ENCODE measurements at places on chromosomes 3 and 15.
A peak's percentile ranks its signal among the peaks of the same experiment; 100 is the strongest.

- no peak for DNase-seq
Measured at GRCh38 chr15:42032376-42033213, 11.8 kb upstream of the PLA2G4E start.

DNA sequence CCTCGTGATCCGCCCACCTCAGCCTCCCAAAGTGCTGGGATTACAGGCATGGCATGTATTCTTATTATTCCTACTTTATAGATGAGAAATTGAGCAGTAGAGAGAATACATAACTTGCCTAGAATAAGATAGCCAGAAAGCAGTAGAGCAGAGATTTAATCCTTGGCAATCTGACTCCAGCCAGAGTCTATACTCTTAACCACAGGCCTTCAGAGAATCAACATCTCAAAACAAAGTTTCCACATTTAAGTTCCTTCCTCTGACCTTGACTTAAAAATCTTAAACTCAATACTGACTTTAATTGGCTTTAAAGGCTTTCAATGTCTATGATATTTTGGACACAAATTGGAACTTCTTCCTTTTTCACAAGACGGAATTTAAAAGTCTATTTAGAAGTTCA lies 37.1 kb downstream of the ZNF106 start:
- DNase-seq, result no peak

DNA sequence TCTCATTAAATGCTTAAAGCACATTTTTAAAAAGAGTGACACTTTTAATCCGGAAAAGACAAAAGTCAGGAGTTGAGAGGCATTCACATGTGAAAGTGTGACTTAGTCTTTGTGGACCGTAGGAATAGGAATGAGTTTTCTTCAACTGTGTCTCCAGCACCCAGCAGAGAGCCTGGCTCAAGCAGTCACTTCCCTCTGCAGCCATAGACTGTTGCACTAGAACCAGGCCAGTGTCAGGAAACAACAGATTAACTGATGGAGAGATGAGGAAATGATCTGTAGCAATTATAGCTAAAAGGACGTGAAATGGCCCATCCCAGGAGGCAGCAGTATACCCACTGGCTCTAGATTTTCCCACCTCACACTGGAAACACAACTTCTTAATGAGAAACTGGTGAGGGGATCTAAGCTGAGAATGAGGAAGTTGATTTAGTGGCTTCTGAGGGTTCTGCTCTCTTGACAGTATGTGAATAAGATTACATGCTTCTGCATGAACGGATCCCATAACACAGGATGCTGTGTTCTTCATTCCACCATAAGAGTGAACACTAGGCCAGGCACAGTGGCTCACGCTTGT lies 19.8 kb downstream of the CFAP92 start:
- DNase-seq, result no peak

DNA sequence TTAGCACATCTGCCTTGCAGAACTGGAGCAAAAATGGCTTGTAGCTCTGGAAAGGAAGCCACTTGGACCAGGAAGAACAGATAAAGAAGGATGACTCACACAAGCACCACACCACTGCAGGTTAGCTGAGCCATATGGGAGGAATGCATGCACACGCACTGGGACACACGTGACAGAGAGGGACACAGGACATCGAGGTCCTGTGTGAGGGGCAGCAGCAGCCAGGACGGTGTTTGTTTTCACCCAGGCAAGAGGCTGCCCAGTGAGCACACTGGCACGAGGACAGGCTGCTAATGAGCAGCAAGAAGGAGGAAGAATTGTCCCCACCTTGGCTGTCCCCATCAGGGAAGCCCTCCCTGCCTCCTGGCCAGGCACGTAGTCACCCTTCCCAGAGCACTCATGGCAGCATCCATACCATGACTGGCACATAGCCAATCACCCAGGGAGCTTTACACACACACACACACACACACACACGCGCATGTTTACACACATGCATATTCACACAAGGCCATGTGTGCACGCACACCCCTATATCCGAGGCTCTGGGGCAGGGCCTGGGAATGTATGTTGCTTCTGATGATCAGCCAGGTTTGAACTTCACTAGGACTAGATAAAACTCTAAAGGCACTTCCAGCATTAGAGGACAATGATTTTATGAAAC lies 24.0 kb upstream of the SPTBN5 start:
- DNase-seq, result peak; percentile 36

GRCh38 chr3:72034986-72035385 lies 250.0 kb upstream of the PROK2 start:
- no peak for DNase-seq

DNA sequence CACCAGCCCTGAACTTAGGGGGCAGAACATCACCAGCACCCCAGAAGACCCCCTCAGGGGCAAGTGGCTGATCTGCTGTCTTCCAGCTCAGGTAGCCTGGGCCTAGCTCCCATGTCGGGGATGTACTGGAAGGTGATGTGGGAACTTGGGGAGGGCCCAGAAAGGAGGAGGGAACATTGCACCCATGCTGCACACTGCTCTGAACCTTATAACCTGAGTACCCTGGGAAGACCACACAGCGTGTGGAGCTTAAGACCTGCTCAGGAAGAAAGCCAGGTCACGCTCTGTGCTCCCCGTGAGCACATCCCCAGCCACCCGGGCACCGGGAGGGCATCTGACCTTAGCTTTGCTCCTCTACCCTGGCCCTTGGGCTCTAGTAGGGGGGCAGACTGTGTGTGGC lies 159.4 kb downstream of the ATP10A start:
- no peak for DNase-seq

DNA sequence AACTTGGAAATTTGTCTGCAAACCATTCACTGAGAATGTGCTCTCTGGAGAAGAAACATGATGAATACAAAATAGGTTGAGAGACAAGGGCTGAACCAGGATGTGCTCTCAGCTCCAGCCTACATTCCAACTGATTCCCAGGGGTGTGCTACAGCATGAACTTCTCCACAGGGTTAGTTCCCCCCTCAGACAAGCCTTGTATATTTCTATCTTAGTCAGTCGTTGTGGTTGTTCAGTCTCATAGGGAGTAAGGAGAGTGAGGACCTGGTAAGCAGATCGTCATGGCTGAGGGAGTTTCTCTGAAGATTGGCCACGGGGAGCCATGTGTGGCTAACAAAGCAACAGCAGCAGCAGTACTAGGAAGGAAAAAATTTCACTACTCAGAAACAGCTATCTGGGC lies 919.7 kb upstream of the CADM2 start:
- DNase-seq, result no peak
